ENCODE measurements at places on chromosomes 7 and 10. TPM values are rescaled to one million over a fixed set of nuclear protein-coding genes. Genes with fewer than 3 reads are reported as not detected.

Gene PYROXD2
- total RNA-seq: 5.6 TPM

Gene CALHM3
- not detected for total RNA-seq

Gene FZD1
- 4.1 TPM for total RNA-seq

Gene GALNT17
- total RNA-seq: not detected

Gene C10orf53
- total RNA-seq: not detected

Gene TFAM
- 51.5 TPM for total RNA-seq

Gene KDM7A
- total RNA-seq: 3.2 TPM

GRCh38 chr7:45955286-45955685 lies 34.2 kb upstream of the IGFBP3 start:
- DNase-seq: no peak

DNA sequence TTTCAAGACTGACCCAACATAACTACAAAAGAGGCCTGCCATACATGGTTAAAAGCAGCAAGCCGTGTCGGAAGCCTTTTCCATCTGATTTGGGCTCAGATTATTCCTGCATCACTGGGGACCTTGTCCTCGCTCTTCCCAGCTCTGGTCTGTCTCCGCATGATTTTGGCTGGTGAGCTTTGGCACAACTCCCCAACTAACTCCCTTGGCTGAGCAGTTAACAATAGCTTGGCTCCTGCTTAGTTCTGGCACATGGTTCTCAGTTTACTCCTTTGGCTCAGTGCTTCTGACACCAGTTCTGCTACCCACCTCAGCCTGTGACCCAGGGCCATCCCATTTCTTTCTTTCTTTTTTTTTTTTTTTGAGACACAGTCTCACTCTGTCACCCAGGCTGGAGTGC lies 17.0 kb downstream of the AGK start:
- no peak for DNase-seq

- DNase-seq: no peak
Measured at GRCh38 chr10:123180101-123181090, 26.2 kb downstream of the BUB3 start.

GRCh38 chr7:71414490-71414889 lies 282.5 kb downstream of the GALNT17 start:
- DNase-seq: no peak

- no peak for DNase-seq
Measured at GRCh38 chr7:26487780-26488515, 196.3 kb downstream of the SNX10 start.

DNA sequence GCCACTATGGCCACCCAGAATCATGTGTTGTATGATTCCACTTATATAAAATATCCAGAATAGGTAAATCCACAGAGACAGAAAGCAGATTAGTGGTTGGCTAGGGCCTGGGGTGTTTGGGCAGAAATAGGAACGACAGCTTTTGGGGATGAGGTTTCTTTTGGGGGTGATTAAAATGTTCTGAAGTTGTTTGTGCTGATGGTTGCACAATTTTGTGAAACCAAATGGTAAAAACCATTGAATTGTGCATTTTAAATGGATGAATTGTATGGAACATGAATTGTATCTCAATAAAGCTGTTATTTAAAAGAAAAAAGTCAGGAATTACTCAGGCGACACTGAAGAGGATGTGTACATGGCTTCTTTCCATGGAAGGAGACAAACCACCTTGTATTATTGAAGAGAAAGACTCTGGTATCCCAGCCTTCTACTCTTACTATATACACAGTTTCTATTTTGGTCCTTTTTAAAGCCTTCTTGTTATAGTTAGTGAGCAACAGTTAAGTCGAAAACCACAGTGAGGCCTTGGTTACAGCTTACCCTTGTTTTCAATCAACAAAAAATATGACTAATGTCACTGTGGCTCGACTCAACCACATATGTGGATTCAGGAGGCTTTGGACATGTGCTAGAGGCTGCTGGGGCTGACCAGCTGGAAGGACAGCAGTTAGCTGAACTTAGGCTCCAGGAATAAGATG lies 57.1 kb upstream of the KMT2E start:
- no peak for DNase-seq

DNA sequence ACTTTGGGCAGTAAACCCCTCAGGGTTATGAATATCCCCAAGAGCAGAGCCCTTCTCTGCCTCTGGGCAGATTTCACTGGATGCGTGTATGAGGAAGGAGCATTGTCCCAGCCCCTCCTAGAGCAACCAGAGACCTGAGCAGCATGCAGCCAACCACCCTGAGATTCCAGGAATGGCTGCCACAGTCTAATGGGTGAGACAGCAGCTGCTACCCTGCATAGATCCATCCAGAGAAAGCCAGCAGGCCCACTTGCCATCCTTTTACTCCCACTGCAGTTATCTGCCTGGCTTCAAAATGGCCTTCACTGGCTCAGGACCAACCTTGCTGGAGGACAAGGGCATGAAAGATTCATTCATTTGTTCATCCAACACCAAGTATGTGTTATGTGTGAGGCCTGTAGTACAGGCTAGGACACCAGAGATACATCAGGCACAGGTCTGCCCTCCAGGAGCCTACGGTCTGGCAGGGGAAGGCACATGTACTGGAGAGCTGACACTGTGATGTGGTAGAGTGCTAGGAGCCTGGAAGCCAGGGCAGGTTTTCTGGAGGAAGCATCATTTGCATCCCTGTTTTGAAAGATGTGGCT lies 26.2 kb upstream of the C10orf105 start:
- DNase-seq: no peak

DNA sequence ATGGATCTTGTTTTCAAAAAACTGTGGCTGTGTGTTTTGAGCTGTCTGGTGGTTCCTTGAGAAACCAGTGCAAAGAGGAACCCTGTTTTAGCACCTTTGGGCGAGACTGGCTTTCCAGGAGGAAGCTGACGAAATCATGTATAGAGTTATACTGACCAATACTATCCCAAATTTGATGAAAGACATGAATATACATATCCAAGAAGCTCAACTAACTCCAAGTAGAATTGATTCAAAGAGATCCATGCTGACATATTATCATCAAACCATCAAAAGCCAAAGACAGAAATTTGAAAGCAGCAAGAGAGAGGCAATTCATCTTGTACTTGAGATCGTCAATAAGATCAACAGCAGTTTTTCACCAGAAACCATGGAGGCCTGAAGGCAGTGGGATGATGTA lies 610.7 kb downstream of the DNAJB6 start:
- no peak for DNase-seq

- DNase-seq: no peak
Measured at GRCh38 chr7:140683657-140684056, 10.9 kb downstream of the ADCK2 start.

DNA sequence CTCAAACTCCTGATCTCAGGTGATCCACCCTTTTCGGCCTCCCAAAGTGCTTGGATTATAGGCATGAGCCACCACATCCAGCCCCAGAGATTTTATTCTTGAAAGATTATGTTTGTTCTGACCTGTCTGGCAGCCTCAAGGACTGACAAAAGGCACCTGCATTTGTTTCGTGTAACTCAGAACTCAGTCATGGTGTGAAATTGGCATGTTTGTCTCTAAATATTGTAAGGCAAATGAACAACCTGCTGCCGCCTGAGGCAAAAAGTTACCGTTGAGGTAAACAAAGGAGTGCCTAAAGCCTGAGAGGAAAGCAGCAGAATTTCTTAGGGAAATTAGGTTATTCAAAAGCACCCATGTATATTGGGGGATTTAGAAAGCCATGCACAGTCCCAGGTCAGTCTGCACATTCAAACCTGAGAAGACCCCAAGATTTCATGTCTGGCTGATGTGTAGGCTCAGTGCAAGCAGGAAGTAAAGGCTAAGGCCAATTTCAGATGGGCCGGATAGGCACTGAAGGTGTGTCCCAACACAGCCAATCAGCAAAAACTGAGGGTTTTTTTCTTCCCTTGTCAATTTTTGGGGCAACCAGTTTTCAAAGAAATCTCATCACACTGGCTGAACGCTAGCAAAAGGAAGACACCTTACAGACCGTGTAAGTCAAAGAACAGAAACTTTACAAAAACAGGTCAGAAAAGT lies 33.3 kb upstream of the HHEX start:
- peak; percentile 16 for DNase-seq

- DNase-seq: no peak
Measured at GRCh38 chr10:59240582-59241183, 64.2 kb downstream of the PHYHIPL start.

- DNase-seq: peak; percentile 92
Measured at GRCh38 chr7:94335586-94335985, 59.1 kb upstream of the COL1A2 start.

DNA sequence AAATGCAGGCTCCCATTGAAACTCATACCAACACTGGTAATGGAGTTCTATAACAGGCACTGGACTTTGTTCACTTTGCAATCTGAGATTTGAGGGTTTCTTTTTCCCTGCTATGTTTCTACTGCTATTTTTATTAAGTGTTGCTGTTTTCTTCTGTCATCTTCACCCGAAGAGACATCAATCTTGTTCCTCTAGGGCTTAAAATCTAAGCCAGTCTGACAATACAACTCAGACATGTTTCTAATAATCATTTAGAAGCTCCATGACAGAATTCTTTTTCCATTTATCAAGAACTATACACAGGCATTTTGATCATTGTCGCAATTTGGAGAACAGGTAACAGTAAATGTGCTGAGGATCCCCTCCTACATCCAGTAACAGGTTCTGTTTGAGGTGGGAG lies 98.5 kb upstream of the GNAI1 start:
- DNase-seq: no peak

- DNase-seq: no peak
Measured at GRCh38 chr7:147363101-147363500, 1227.5 kb upstream of the C7orf33 start.

DNA sequence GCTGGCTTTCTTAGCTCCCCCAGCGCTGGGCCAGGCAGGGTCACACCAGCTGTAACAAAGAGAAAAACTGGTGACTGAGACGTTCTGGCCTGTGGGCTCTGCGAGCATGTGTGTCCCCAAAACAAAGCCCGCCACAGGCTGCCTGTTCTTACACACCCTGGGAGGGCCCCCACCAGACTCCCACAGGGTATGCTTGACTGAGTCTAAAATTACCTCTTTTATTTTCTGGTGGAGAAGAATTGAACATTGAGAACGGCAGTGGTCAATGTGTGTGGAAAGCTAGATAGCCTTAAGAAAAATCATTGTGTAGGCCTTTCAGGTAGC lies 808 bp downstream of the C10orf71 start:
- DNase-seq: no peak

DNA sequence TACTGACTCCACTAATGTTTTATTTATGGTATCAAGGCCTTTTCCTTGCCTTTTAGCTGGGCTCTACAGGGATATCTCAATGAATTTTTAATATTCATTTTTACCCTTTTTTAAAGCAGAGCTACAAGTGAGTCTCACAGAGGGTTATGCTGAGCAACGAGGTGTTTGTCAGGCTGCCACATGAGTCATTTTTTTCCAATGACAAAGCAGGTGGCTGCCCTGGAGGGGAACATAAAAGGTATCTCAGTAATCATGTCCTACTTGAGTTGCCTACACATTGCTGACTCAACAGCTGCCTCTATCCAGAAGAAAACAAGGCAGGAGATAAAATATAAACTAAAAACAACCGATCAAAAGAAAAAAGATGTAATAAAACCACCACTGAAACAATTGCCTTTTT lies 1004.9 kb upstream of the POT1 start:
- DNase-seq: peak; percentile 72

- no peak for DNase-seq
Measured at GRCh38 chr7:112938863-112939573, 147.6 kb downstream of the GPR85 start.

DNA sequence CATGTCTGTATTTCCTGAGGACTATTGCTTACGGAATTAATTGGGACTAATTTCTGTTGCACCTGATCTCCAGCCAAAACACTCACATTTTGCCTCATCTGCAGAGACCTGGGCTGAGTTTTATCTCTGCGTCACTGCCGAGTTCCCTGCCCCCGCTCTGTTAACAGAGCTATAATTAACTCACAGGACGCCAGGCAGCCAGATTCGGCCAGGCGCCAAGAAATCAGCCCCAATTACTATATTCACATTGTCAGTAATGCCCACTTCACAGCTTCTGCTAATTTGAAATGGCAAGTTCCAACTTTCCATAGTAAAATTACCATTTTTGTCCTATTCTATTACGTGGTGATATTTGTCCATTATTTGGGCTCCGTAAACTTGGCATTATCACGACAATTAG lies 130.5 kb downstream of the CUX1 start:
- DNase-seq: no peak

DNA sequence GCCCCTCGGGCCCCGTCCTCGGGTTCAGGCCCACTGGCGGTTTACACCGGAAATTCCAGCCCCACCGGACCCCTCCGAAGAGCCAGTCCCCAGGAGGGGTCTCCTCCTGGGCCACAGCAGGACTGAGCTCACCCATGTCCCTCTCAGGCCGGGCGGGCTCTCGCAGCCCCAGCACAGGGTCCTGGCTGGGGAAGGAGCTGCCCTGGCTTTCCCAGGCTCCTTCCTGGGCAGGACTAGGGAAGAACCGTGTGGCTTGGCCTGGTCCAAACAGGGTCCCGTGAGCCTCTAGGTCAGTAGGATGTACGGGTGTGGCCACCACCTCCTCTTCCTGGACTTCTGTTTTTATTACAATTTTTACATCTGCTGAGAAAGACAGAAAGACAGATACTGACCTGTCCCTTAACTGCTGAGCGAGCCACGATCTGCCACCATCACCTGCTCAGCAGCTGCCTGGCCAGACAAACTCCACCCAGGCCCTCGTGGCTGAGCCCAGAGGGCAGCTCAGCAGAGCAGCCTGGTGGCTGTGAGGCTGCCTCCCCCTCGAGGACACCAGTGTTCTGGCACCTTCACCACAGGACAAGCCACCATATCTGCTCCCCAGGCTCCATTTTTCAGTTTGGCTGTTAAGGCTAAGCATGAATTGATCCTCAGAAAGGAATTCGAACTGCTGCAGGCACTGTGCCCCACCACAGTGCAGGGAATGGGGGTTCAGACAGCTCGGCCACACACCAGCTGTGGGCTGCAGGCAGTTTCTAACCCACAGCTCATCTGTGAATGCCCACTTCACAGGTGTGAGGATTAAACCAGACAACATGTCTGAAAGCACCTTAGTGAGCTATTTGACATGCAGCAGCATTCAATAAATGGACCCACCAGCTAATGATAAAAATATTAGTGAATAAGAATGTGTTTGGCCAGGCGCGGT lies 14.5 kb upstream of the ZNF777 start:
- no peak for DNase-seq

- no peak for DNase-seq
Measured at GRCh38 chr7:157707983-157708918, 371.4 kb downstream of the DNAJB6 start.

GRCh38 chr7:921071-921461 lies 33.4 kb downstream of the ADAP1 start:
- no peak for DNase-seq

DNA sequence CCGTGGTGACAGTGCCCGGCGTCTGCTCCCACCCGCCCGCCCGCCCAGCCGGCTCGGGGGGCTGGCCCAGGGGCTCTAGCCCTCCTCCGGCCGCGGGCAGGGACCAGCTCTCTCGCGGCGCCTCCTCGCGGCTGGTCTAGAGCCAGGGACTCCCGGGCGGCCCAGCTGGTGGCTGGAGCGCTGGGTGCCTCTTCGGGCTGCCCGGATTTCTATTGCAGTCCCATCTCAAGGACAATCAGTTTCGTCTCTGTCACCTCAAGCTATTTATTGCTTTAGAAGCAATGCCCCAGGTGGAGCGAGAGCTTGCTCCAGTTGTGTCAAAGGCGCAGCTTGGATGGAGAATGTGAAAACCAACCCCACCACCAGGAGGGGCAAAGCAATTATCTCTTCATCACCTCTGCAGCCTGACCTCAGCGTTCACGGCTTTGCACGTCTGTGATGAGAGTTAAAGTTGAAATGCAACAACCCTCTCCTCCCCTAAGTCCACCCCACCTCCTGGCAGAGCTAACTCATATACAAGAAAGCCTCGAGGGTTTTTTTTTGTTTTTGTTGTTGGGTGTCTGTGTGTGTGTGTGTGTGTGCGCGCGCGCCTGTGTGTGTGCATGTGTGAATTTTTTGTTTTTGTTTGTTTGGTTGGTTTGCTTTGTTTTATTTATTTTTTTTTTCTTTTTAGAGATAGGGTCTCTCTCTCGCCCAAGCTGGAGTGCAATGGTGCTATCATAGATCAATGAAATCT lies at the start of gene ITGA8:
ITGA8 (minus strand) TSS at position 24 of the 736 bp plus-strand sequence. CDS start 151 bp downstream, outside the sequence.
- no peak for DNase-seq

All from foreskin keratinocyte (primary cell).